ENCODE measurements at places on chromosomes 7 and 10.

GRCh38 chr10:44397476-44398225 is 12.8 kb upstream of the CXCL12 start:
- DNase-seq = no peak

GRCh38 chr10:14358886-14359573 is 28.3 kb upstream of the FRMD4A start:
- no peak for DNase-seq

DNA sequence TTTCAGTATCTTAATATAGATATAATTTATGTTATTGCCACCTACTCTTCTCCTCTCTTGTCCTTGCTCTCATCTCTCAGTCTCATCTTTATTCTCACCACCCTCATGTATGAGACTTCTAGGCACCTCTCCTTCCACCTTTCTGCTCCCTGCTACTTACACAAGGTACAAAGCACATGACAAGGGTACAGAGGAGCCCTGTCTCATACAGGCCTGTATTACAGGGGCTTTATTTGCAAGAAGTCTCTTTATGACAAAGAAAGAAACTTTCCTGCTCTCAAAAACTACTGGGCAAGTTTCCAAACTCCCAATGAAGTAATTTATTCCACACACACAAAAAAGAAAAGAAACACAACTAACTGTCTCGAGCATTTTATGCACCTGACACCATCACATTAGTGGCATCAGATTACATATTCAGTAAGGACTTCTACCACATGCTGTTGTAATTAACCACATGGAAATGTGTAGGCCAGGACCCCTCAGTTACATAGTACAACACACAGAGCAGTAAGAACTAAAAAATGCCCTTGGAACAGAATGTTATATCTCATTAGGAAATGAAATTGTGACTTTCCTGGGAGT is 253.1 kb downstream of the FZD1 start:
- DNase-seq = peak; percentile 55

- DNase-seq = no peak
Observed at GRCh38 chr7:154869436-154869835, 133.5 kb downstream of the PAXIP1 start.

- no peak for DNase-seq
Observed at GRCh38 chr10:122052701-122053100, 63.7 kb downstream of the TACC2 start.

DNA sequence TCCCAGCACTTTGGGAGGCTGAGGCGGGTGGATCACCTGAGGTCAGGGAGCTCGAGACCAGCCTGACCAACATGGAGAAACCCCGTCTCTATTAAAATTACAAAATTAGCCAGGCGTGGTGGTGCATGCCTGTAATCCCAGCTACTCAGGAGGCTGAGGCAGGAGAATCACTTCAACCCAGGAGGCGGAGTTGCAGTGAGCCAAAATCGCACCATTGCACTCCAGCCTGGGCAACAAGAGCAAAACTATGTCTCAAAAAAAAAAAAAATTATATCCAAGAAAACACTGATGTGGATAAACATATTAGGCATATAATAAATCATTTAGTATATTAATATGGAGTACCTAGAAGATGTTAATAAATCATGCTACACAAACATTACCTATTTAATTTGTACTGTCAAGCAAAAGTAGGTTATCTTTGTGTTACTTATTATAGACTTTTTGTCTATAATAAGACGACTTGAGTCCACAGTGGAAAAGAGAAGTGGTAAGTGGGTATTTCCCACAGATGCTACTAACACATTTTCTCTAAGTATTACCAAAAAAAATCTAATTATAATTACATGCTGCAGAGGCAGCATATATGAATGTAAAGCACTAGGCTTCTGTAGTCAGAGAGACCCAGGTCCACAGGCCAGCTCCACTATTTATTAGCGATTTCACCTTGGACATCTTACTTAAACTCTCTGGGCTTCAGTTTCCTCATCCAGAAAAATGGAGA is 34.5 kb downstream of the DNMBP start:
- no peak for DNase-seq

GRCh38 chr10:34624323-34625153 is 190.6 kb downstream of the PARD3 start:
- no peak for DNase-seq

DNA sequence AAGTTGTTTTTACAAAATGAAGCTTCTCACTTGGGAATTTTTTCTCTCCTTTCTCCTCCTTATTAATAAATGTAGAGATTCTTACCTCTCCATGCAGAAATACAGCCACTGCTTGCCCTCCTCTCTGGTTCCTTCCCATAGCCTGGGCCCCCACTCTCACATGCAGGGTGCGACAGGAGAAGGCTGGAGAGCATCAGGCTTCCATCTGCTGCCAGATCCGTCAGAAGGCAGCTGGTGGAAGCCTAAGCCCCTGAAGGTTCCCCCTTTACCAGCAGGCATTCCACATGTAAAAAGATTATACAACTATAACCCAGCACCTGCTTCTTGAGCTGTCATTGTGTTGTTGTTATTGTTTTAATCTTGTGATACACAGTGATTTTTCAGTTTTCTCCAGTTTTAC is 314.2 kb downstream of the LHFPL3 start:
- DNase-seq = no peak

DNA sequence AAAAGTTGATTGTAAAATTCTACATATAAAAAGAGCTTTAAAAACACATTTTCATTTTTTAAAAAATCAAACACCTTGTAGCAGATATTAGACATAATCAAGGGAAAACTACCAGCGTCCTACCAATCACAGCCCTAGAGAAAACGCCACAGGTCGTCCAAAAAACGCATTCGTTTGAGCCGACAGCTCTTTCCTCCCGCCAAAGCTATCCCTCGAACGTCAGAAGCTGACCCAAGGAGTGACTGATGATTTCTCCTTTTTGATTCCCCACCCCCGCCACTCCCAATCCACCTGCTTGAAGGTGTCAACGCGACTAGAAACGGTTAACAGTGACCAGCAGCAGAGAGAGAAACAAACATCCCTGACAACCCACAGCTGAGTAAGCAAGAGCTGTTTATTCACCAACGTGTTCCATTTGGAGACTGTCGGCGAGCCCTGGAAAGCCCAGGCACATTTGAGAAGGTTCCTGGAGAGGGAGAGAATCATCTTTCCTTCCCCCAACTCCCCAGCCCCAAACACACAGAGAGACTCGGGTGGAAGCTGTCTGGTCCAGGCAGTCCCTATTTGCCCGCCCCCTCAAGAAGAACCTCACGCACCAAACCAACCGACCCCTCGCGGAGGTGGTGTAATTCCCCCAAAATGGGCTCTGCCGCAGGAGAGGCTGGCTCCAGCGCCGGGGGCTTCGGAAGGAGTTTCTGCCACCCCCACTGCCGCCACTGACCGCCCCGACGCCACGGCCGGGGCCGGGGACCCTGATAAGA is 622 bp downstream of the CPEB3 start:
- DNase-seq = no peak

GRCh38 chr7:68276725-68277124 is 1280.1 kb downstream of the TYW1 start:
- no peak for DNase-seq

DNA sequence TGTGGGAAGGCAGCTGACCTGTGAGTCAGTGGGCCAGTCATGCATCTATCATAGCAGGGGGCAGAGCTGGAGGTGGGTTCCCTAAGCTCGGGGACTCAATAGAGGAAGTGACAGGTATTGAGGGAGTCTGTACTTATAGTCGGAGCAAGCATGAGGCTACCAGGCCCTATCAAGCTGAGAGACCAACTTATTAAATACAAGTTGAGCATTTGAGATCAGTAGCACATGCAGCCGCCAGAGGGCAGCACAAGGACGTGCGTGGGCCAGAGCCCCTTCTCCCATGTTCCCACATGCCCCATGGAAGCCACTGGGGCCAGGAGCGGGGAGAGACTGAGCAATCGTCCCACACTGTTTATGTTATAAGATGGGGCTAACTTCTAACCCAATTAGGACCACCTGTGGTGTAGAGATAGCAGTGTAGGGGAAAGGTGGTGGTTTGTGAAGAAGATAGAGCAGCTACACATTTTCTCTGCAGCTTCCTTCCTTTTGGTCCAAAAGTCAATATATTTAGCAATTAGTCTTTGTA is 13.0 kb upstream of the STK31 start:
- DNase-seq = peak; percentile 48

GRCh38 chr7:53048638-53049037 is 13.2 kb downstream of the POM121L12 start:
- no peak for DNase-seq

DNA sequence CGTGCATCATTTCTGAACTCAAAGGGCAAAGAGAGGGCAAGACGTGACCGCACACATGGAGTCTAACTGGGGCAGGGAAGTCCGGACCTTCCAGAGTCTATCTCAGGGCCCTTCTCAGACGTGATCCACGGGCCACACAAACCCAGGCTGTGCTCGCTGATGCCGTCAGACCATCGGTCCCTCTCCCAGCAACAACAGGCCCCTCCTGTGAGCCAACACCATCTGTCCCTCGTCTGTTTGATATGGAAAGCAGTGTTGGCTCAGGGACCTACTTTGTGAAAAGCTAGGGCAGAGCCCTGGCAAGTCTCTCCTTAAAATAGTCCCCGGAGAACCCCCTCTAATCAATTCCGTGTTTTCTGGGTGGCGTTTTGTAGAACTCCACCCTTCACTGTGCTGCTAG is 208.8 kb downstream of the TCERG1L start:
- DNase-seq = no peak

- no peak for DNase-seq
Observed at GRCh38 chr7:50197549-50197948, 104.5 kb upstream of the ZPBP start.

All from DMS 273 treated with DMSO at 0.1 percent for 48 hours (cell line).